Prostate gland (tissue), 2 donors: ENCODE measurements at places on chromosomes 3 and 15.
A peak's percentile ranks its signal among the peaks of the same experiment; 100 is the strongest.

DNA sequence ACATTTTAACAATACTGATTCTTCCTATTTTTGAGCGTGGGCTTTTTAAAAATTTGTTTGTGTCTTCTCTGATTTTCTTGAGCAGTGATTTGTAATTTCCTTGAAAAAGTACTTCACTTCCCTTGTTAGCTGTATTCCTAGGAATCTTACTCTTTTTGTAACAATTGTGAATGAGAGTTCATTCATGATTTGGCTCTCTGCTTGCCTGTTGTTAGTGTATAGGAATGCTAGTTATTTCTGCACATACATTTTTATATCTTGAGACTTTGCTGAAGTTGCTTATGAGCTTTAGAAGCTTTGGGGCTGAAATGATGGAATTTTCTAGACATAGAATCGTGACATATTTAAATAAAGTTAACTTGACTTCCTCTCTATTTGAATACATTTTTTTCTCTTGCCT lies 582.8 kb upstream of the BCHE start:
- DNase-seq, result no peak

GRCh38 chr3:35946854-35947515 lies 307.7 kb downstream of the ARPP21 start:
- no peak for DNase-seq

GRCh38 chr3:58025837-58026569 lies 17.8 kb downstream of the FLNB start:
- peak; percentile 79 for DNase-seq

- DNase-seq, result no peak
Measured at GRCh38 chr3:29497282-29497681, 216.4 kb downstream of the RBMS3 start.

DNA sequence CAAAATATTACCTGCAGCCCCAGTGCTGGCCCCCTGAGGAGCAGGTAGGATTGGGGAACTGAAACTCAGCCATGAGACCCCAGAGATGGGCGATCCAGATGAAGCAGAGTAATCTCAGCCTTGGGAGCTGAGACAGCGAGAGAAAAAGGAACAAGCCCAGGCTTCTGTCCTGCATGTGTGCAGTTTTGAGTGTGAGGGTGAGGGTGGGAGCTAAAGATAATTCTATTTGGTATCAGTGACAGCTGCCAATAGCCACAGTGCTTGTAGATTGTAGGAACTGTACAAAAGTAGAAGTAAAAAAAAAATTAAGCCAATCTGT lies 5.9 kb downstream of the ATP8B4 start:
- DNase-seq, result no peak

DNA sequence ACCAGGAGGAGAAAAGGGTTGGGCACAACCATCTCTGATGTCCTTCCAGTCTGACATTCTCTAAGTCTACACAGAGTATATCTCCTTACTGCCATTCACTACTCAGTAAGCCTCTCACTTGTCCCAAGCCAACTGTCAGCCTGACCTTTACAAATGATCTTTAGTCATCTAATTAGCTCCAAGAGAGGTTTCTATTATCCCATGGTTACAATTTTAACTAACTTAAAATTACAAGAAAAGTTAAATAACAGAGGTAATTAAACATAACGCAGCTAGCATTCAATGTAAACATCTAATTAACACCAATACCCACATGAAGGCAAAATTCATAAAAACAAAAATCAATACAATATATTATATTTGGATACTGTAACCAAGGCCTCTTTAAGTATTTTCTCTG lies 126.9 kb downstream of the LSAMP start:
- no peak for DNase-seq
